Activated B cell treated with CpG ODN at 0.5 μM for 24 hours (primary cell): ENCODE measurements at places on chromosomes 6 and 20.

DNA sequence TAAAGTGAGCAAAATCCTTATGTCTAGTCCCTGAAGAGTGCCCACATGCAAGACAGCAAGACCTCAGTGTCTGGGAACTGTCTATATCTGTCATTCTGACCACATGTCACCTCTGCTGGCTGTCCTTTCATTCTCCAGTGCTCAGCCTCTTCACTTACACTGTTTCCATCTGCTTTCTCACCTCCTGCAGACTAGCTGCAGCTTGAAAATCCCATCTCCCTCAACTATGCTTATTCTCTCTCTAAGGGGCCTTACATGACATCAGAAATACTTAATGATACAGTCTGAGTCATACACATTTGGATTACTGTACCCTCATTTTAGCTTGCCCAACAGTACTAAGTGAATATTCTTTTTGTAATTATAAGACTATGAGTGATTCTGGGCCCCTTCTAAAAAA is 587.8 kb downstream of the EPM2A start:
- no peak for DNase-seq

DNA sequence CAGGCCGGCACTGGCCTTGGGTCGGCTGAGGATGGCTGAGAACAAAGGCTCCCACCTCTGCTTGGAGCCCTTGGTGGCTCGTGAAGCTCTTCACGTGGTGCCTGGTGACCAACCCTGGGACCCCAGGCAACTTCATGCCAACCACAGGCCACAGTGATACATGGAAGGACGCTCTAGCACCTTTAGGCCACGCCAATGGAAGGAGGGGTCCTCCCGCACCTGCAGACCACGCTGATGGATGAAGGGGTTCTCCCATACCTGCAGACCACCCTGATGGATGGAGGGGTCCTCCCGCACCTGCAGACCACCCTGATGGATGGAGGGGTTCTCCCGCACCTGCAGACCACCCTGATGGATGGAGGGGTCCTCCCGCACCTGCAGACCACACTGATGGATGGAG is 62.5 kb downstream of the ERMARD start:
- DNase-seq = no peak

GRCh38 chr20:51182571-51182970 is 159.7 kb upstream of the KCNG1 start:
- DNase-seq = no peak

GRCh38 chr6:141783585-141783984 is 349.1 kb upstream of the GJE1 start:
- no peak for DNase-seq

GRCh38 chr20:3532089-3532615 is 61.3 kb downstream of the ATRN start:
- DNase-seq = no peak

GRCh38 chr6:52759085-52759484 is 4.2 kb downstream of the GSTA2 start:
- no peak for DNase-seq

DNA sequence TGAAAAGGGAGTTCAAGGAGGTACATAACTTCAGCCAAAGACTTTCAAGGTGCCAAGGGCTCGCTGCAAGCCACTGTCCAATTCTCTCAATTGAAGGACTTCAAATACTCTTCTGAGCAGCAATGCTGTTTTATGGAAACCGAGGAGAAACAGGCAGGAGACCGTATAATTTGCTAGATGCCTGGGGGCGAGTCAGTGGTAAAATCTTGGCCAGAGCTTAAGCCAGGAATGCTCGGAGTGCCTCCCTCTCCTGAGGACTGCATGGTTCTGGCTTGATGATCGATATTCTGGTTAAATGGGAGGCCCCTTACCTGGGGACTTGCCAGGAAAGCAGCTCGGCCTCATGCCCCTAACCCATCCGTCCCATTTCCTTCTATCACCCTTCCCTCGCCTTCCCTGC is 35.8 kb upstream of the NOP56 start:
- no peak for DNase-seq

DNA sequence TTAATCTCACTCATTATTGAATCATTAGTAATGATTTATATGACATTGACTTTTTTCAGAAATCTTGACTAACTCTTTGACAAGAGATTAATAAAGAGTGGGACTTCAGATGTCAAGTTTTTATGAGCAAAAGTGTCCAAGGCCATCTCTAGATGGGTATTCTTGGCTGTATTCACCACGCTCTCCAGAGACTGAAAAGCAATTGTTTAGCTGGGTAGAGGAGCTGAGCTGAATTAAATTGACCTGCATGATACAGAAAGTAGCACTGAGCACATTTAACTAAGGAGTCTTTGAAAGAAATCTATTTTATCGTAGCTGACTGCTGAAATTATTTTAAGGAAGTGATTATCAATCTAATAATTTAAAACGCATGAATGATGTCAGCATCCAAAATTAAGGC is 89.4 kb downstream of the LINC00237 start:
- no peak for DNase-seq

- DNase-seq = no peak
Observed at GRCh38 chr6:35275744-35276260, 16.3 kb downstream of the ZNF76 start.

DNA sequence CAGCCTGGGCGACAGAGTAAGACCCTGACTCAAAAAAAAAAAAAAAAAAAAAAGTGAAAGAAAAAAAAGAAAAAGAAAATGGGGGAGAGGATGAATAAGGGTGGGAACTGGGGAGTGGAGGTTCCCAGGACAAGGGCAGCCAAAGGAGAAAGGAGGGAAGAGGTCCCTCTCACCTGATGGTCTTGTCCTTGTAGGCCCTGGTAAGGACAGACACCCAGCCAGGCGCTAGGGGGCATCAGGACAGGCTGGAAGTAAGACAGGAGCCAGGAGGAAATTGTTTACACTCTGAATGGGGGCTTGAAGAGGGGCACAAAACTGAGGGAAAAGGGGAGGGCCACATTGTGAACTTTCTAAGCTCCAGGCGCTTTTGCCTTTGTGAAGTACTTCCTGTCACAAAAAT is 2.3 kb upstream of the ALDH5A1 start:
- no peak for DNase-seq

DNA sequence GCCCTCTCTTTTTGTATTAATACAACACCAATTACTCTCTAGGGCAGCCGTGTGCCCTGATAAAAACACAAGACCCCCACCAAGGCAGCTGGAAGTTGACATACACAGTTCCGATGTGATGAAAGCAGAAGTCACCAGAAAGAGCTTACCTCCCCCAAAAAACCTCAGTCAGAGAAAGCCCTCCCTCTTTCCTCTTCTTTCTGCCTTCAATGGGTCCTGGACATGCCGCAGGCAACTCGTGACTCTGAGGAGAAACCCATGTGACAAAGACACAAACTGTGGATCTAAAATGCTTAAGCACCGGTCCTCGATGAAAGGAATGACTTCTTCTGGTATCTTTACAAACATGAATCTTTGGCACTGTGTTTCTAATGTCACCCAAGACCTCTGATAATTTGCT is 117.7 kb upstream of the CCDC28A start:
- no peak for DNase-seq

- no peak for DNase-seq
Observed at GRCh38 chr20:48909910-48910309, 11.6 kb upstream of the ARFGEF2 start.

- DNase-seq = no peak
Observed at GRCh38 chr6:52964318-52964717, 30.8 kb downstream of the GSTA4 start.

DNA sequence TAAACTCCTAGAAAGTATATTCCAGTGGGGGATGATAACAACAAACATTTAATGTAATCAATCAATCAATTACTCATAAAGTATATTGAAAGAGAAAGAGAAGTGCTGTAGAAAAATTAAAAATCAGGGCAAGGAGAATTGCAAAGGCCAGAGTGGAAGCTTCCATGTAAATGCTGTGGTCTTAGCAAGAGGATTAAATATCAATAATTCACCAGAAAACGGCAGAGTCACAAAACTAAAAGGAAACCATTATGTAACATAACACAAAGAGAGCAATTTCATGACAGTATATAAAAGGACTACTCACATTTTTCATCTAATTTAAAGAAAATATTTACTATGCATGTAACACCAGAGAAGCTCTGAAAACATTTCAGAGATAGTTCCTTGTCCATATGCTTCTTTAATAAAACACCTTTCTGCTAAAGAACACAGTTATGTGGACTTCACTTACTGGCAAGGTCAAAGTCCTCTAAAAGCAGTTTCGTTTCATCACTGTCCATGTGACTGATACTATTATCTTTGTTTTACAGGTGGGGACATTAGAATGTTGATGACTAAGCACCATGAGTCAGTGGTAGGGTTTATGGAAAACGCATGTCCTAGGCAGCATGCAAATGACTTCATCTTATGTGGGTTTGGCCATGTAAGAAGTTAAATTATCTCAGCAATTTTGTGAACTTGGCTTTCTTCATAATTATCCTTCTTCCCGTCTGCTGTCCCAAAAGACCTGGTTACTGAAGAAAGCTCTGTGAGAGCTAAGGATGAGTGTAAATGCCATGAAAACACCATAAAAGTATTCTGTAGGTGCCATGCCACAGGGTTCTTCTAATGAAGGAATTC is 185.8 kb upstream of the TENT5A start:
- DNase-seq = no peak

GRCh38 chr20:38831995-38832620 is 26.6 kb downstream of the PPP1R16B start:
- no peak for DNase-seq

GRCh38 chr6:75893058-75893775 is 144.2 kb downstream of the MYO6 start:
- DNase-seq = no peak

DNA sequence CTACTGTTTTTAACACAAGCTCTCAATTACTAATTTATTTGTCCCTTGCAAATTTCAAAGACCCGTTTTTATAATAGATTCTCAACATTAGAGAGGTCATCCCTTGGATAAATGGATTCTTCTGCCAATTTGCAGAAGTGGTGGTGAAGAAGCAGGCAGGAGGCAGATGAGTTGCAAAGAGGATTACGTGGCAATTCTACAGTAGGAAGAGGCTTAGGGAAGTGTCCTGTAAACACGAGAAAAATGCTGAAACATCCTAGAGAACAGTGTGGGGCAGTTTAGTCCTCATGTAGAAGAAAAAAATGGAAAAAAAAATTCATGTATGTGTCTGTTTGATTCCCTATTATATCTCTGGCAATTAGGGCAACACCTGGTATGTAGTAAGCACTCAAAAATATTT is 87.6 kb downstream of the BMP2 start:
- DNase-seq = no peak

DNA sequence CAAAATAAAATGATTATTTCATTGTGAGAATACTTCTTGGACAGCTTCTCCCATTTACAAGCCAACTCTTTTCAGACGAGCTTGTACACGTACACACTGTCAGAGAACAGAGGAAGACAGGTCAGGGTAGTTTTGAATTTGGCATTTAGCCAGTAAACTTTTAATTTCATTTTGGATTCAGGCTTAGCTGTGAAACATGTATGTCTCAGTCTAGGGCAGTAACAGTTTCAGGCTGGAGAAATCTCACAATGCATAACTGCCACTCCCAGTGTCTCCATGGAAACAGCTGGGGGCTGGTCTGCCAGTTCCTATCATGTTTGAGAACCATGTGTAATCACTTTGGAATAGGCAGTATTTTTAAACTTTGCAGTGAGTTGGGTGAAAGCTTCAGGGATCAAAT is 22.0 kb upstream of the QKI start:
- no peak for DNase-seq

- no peak for DNase-seq
Observed at GRCh38 chr6:97885828-97886227, 602.8 kb upstream of the MMS22L start.

DNA sequence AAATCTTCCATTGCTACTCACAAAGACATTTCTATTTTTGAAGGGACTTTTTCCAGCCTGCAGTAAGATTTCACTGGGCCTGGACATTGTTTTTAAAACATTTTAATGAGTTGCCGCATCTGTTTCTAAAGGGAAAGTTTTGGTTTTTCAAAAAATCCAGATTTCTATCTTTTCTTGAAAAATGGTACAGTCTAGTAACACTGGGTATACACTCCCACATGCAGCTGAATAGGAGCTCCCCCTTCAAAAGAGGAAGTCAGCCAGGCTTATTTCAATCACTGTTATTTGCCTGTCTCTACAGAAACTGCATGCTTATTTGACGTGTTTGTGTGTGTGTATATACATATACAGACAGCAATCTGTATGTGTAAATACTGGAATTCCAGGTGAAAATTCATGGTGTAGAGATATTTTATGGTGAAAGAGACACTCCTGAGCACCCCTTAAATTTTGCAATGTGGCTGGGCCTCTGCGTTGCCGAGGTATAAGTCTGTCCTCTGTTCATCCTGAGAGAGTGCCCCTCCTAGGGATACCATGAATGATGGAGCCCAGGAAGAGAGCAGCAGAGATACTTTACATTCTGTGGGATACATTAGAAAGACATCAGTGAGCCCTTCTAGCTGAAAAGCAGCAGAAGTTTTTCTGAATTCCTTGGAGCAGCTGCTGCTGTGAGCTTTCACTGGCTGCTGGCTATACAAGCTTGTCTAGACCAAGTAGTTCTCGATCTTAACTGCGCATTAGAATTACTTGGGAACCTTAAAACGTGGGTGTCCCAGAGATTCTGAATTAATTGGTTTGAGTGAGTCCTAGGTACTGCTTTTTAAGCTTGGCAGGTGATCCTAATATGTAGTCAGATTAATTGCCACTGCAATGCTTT is 12.0 kb upstream of the ABRACL start:
- no peak for DNase-seq

- DNase-seq = no peak
Observed at GRCh38 chr6:50713226-50713625, at the start of gene TFAP2D. TFAP2D (plus strand) TSS chr6:50713526; CDS start chr6:50714056, 530 bp downstream.

GRCh38 chr20:48708630-48709029 is 119.2 kb downstream of the PREX1 start:
- DNase-seq = no peak

DNA sequence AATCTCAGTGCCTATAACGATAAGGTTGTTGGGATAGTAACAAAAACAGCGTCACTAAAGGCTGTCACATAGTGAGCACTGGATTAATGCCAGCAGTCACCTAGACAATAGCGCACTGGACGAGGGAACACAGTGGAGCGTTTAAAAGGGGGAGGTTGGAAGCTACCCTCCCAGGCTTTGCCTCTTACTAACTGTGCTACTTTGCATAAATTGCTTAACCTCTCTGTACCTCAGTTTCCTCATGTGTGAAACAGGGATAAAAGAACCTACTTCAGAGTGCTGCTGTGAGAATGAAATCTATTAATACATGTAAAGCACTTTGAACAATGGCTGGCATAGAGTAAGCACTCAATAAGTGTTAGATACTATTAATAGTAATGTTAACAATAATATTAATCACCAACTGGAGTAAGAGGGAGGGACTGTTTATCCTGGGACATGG is 10.5 kb downstream of the BCL2L1 start:
- DNase-seq = no peak

DNA sequence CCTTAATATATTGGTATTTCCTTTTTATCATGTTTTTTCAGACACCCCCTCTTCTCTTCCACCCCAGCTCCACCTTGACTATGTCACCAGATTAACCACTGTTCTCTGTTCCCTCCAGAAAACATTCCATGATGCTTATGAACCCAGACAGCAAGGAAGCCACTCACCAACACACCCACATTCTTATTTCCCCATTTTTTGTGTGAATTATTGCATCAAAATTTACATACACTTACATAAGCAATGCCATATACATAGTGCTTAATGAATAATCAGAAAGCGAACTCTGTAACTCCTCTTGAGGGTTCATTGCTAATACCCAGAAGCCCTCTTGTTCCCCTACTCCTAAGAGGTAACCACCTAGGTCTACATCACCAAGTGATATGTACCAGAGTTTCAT is 182.3 kb upstream of the CDYL start:
- no peak for DNase-seq
